ENCODE measurements at places on chromosomes 1 and 21.

DNA sequence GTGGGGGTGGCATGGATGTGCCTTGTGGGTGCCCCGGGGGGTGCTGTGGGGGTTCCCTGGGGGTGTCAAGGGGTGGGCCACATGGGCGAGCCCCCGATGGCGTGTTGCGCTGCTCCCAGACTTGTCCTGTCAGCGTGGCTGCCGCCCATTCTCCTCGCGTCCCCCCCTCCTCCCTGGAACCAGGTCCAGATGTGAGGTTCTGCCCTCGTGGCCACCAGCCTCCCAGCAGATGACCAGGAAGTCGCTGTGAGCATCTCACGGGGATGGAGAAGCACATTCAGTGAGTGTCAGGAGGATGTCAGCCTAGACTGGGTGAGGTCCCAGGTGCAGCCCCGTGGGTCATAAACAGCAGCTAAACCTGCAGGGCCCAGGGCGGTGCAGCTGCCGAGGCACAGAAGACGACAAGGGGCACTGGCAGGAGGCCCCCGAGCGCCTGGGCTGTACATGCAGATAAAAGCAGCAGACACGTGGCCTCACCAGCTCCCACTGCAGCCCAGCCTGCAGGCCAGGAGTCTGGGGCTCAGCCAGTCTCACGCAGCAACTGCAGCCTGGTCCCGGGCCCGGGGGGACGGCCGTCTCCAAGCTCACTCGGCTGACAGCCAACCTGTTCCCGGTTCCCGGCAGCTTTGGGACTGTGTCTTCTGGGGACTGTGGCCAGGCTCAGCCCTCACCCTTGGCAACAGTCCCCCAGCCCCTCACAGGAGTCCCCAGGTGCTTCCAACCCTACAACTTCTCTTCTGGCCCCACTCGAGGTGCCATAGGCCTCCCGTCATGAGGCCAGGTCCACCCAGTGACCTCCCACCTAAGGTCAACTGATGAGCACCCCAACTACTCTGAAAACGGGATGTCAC is 17.5 kb upstream of the COL6A2 start:
- no peak for DNase-seq

DNA sequence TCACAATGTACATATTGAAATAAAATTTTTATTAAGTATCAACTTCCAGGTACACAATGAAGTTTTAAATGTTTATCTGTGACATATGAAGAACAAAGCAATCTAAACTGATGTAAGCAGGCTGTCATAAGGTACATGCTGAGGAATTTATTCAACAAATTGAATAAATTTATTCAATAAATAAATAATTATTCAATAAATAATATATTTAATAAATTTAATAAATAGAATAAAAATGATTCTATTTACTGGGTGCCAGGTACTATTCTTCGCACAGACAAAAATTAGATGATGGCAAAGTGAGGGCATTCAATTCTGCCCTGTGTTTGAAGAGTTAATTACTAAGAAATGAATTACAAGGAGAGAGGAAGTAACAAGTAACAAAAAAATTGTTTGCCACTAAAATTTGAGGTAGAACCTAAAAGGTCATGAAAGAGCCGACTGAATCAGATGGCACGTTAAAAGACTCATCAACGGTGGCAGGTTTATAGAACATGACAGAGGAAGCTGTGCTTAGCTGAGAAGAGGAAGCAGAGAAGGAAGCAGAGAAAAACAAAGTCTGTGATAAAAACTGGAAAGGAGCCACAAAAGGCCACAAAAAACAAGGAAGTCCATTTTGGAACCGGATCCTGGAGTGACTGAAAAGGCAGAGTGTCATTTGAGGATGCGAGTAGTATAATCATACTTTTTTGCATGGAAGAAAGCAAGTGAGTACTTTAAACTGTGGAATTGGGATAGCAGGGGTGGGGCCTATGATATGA is 2.2 kb upstream of the USP24 start:
- no peak for DNase-seq

- no peak for DNase-seq
These were observed 17.2 kb downstream of the CDK18 start for GRCh38 chr1:205521686-205522085.

- DNase-seq, result no peak
These were observed 226.5 kb downstream of the SDCCAG8 start for GRCh38 chr1:243482141-243483022.

DNA sequence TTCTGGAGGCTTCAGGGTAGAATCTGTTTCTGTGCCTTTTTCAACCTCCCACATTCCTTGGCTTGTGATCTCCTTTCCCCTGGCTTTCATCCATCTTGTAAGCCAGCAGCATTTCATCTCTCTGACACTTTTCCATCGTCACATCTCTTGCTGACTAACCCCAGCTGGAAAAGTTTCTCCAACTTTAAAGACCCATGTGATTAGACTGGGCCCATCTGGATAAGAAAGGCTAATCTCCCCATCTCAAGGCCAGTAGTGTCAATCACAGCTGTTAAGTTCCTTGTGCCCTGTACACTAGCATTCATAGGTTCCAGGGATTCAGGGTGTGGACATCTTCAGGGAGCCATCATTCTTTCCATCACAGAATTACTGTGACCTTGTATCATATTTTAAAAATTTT is 452.1 kb downstream of the TTLL7 start:
- DNase-seq, result no peak

DNA sequence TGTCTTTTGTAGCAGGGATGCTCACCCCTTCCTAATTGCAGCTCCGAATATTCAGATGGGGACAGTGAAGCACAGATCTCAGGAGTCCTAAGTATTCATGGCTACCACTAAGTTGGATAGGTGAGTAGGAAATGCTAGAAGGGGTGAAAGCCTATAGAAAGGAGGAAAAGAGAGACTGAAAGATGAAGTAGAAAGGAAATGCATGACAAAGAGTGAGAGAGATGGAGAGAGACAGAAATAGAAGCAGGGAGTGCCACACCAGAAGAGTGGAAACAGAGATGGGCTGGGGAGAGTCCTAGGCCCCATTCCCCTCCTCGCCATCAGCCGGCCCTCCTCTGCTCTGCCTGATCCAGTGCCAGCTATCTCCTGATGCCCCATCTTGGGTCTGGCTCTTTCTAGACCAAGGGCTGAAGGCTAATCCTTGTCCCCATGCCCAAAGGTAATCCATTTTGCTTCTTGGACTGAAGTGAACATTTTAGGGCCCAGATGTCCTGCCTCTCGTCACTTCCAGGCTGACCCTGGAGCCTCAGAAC is 2.0 kb downstream of the PEA15 start:
- no peak for DNase-seq

GRCh38 chr21:39690454-39690853 is 54.5 kb upstream of the IGSF5 start:
- no peak for DNase-seq

Measured in stimulated activated CD4-positive, alpha-beta T cell treated with anti-CD3 and anti-CD28 coated beads, Interleukin-1b, Interleukin-23, amount 100 ng/mL, for 1 hour (primary cell).